Neural cell (in vitro differentiated cells): ENCODE measurements at places on chromosomes 1 and 21. TPM values are rescaled to one million over a fixed set of nuclear protein-coding genes. Genes with fewer than 3 reads are reported as not detected.

Gene LCE1C
- polyA plus RNA-seq, result not detected in 2 replicates

Gene PITHD1
- polyA plus RNA-seq, result 242 and 267 TPM in 2 replicates

Gene CELA3B
- not detected in 2 replicates for polyA plus RNA-seq

Gene GSTM5
- not detected in 2 replicates for polyA plus RNA-seq

Gene TDRD5
- polyA plus RNA-seq, result not detected in 2 replicates
